Fibroblast of the aortic adventitia (primary cell): ENCODE measurements at places on chromosomes 5 and 9. TPM values are rescaled to one million over a fixed set of nuclear protein-coding genes. Genes with fewer than 3 reads are reported as not detected.
A peak's percentile ranks its signal among the peaks of the same experiment; 100 is the strongest.

FIBCD1 gene
- total RNA-seq: 0.27 TPM in 1 of 2 replicates, not detected in the other

HAVCR1 gene
- total RNA-seq: not detected in 2 replicates

CAVIN4 gene
- 1.4 TPM in 2 replicates for total RNA-seq

SYK gene
- total RNA-seq: not detected in 2 replicates

PLCXD3 gene
- total RNA-seq: 13.0 and 17.7 TPM in 2 replicates

SPATA31A1 gene
- not detected in 2 replicates for total RNA-seq

RGS3 gene
- total RNA-seq: 22.2 and 48.9 TPM in 2 replicates

MED27 gene
- total RNA-seq: 11.9 and 29.4 TPM in 2 replicates

HAPLN1 gene
- 1.3 TPM in 1 of 2 replicates, not detected in the other for total RNA-seq

EQTN gene
- total RNA-seq: not detected in 2 replicates

CDKN2B gene
- total RNA-seq: 16.0 and 35.8 TPM in 2 replicates

ZMAT2 gene
- 37.2 and 118 TPM in 2 replicates for total RNA-seq

ZNF454 gene
- 0.18 and 3.0 TPM in 2 replicates for total RNA-seq

GDA gene
- total RNA-seq: 0.90 TPM in 1 of 2 replicates, not detected in the other

LTC4S gene
- 1.5 and 3.3 TPM in 2 replicates for total RNA-seq

TEX53 gene
- total RNA-seq: not detected in 2 replicates

IFNA13 gene
- not detected in 2 replicates for total RNA-seq

C1QTNF2 gene
- total RNA-seq: 0.57 and 2.0 TPM in 2 replicates

- DNase-seq: peak; percentile 24
Observed at GRCh38 chr5:31161781-31162181, 31.7 kb upstream of the CDH6 start.

- DNase-seq: peak; percentile 50
Observed at GRCh38 chr5:134503937-134504437, 21.5 kb upstream of the JADE2 start.

DNA sequence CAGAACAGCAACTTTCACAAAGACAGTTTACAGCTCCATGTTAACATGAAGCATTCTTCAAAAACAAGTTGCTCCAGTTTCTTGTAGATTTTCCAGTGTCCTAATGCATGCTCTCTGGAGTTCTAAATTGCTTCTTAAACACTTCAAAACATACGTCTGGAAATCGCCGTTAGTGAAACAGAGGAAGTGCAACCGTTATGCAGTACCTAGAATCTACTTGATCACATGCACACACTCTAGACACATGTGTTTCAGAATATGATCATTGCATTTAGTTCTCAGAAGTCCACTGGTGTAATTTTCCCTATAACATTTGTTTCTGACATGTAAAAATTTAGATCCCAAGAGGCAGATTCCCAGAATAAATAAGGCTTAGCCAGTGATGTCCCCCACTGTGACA lies 41.1 kb upstream of the RUFY1 start:
- no peak for DNase-seq

DNA sequence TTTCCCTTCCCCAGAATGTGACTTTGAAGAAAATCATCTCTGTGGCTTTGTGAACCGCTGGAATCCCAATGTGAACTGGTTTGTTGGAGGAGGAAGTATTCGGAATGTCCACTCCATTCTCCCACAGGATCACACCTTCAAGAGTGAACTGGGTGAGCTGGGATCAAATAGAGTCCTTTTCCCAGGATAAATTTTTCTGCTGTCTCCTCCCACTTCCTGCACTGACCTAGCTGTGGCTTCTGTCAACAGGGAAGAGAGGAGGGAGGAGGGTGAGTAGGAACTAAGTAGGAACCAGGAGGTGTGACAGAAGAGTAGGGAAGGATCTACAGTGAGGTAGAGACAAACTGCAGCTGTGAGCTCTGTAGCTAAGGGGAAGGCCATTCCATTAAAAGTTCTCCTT lies 69.3 kb downstream of the MAMDC2 start:
- no peak for DNase-seq

- DNase-seq: no peak
Observed at GRCh38 chr9:136323371-136323789, 4.0 kb upstream of the GPSM1 start.

- no peak for DNase-seq
Observed at GRCh38 chr9:83628540-83628939, 5.6 kb downstream of the IDNK start.

- DNase-seq: no peak
Observed at GRCh38 chr5:104327801-104328200, 765.2 kb upstream of the NUDT12 start.

DNA sequence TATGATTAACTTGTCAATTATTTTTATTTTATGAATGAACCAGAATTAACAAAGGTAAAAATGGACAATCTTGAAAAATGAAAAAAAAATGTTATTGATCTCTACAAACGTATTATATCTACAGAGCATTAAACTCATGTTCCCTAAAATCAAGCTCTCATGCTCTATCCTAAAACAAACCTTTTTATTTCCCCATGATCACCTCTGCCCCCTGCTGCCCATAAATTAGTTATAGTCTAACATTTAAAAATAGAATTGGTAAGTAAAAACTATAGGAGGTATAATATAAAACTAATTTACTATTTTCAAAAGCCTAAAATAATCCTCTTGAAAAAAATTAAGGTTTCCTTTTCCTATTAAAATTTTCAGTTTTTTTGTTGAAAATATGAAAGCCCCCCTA lies 168.0 kb upstream of the POU5F2 start:
- DNase-seq: peak; percentile 35

- DNase-seq: peak; percentile 4
Observed at GRCh38 chr9:93673021-93673838, 96.8 kb downstream of the PHF2 start.

GRCh38 chr9:119768266-119768665 lies 399.0 kb upstream of the BRINP1 start:
- DNase-seq: no peak

- DNase-seq: no peak
Observed at GRCh38 chr5:119476341-119476740, 24.0 kb downstream of the HSD17B4 start.

- peak; percentile 80 for DNase-seq
Observed at GRCh38 chr5:5419291-5420210, 2.9 kb upstream of the ICE1 start.

- DNase-seq: no peak
Observed at GRCh38 chr9:116990592-116990991, 303.5 kb downstream of the TRIM32 start.

- DNase-seq: peak; percentile 52
Observed at GRCh38 chr5:39360471-39361111, 3.7 kb downstream of the C9 start.

DNA sequence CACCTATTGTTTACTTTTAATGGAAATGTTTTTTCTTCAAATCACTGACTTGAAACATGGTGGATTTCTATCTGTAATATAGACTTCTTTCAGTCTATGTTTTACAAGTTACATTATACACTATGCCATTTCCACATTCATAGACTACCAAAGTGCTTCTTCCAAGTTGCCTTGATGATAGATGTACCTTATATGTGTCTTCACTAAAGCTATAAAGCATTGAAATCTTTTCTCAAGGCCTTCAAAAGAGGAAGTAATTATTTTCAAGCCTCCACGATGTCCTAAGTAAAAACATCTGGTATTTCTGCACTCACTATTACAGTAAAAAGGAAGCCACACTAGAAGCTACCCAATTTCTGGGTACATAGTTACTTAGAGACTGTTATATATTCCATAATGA lies 113.3 kb downstream of the FGF10 start:
- DNase-seq: no peak

DNA sequence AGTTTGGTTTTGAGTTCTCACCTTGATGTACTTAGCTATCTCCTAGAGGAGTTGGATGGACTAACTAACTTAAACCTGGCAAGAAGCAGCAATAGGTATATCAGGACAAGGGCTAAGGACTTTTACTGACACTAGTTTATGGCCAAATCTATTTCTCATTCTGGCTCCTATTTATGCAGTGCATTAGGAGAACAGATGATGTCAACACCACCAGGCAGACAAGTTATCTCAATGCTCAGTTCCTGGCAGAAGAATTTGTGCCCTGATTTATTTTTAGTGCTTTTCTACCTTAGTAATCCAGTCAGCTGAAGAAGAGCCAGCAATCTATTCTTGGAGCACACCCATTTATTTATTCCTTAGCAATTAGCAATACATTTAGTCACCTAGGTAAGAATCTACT lies 30.7 kb upstream of the MYOT start:
- DNase-seq: peak; percentile 54

- no peak for DNase-seq
Observed at GRCh38 chr9:126343271-126343700, 16.7 kb downstream of the MVB12B start.

GRCh38 chr5:140205216-140205615 lies 30.2 kb downstream of the CYSTM1 start:
- no peak for DNase-seq

GRCh38 chr5:96871686-96872085 lies 4.6 kb upstream of the ERAP2 start:
- no peak for DNase-seq

DNA sequence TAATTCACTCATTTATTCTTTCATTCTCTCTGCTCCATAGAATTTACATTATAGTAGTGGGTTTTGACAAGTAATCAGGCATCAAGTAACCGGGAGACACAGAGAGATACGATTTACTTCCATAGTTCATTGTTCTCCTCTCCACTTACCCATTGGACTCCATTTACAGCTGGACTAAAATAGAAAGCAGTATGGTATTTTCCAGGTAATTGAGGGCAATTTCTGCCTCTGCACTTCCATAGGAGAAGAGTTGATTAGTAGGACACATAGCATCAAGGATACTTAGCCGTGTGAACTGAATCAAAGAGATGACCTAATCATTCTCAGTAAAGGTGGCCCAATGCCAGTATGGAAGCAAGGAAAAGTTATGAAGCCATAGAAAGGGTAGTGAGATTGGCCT lies 244.4 kb downstream of the COX7C start:
- DNase-seq: no peak

DNA sequence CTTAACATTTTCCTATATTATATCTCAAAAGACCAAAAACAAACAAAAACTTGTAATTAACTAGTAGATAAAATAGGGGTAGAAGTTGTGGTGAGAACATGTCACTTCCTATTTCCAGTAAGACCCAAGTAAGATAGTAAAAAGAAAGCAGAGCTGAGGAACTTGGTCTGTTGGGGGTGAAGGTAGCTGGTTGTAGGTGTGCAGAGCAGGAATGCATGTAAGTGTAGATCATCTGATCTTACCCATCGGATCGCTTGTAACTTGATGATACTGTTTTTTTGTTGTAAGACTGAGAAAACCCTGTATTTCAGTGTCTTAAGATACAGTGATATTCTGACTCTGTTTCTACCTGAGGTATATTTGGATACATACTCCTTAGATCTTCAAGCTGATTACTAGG lies 5.7 kb downstream of the SRP19 start:
- DNase-seq: no peak

DNA sequence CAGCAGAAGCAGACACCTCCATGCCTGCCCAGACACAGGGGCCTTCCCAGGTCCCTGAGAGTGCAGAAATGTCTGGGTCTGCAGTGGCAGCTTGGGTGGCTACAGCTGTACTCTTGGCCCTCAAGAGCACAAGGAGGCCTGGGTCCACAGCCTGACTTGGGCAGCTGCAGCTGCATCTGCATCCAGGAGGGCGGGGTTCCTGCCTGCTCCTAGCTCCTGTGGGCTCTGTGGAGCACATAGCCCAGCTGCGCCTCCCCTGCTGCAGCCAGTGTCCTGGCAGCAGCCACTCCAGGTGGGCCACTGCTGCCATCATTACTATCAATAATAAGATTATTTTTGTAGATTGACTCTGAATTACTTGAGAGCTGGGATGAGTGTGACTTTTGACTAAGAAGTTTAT lies 162.0 kb upstream of the PTCH1 start:
- no peak for DNase-seq

DNA sequence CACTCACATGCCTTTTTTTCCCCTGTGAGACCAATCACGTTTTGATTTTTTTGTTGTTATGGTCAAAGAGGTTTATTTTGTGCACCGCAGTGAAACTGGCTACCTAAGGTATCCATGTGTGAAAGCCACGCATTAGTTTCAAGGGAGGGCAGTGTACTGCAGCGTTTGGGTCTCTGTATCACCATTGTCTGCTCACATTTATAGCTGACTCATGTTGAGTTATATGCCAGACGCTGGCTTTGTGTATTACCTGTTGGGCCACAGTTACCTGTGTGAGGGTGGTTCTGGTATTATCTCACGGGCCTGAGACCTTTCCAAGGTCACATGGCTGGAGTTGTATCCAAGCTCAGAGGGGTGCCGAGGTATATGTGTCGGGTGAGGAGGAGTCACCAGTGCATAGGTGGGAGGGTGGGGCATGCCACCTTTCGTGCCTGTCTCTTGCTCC lies 75.8 kb downstream of the ARHGAP26 start:
- no peak for DNase-seq

GRCh38 chr9:136242918-136243525 lies 2.6 kb downstream of the QSOX2 start:
- DNase-seq: no peak

DNA sequence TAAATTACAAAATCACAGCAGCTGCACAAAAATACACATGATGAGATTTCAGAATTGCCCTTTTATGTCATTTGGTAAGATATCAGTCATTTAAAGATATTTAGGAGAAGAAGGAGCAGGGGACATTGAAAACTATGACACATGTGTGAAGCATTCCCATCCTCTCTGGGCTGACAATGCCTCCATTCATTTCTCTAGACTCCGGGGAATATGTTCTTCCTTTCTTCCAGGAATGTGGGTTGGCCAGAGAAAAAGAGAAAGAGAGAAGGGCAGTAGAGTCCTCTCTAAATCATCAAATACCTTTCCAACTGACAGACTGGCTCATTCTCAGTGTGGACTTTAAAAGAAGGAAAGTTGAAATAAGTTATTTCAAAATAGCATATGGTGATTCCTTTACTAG lies 205.6 kb upstream of the ADAMTSL1 start:
- peak; percentile 68 for DNase-seq

DNA sequence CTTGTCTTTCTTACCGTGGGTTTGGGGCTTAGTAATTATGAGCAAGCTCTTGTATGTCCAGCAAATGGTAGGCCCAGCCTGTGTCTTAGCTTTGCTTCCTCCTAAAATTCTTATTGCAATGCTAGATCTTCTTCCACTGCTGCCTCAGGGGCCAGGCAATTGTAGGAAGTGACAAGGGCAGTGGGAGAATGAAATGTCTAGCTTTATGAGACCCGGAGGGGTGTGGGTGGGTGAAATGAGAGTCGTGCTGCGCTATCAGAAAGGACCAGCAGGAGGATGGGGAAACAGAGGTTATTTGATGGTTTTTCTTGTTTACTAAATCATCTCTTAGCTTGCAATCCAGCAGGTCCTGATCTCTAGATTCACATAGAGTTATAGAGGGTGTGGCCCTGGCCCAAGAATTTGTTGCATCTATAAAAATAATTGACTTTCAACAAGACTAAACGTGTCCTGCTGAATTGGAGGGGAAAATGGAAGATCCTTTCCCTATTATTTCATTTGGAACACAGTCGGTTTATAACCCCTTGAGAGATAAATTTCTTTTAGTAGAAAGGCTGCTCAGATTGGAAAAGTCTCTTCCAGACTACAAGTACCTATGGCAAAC lies 43.7 kb downstream of the ZNF366 start:
- DNase-seq: no peak

GRCh38 chr5:172630986-172631385 lies 10.1 kb upstream of the NEURL1B start:
- DNase-seq: no peak

DNA sequence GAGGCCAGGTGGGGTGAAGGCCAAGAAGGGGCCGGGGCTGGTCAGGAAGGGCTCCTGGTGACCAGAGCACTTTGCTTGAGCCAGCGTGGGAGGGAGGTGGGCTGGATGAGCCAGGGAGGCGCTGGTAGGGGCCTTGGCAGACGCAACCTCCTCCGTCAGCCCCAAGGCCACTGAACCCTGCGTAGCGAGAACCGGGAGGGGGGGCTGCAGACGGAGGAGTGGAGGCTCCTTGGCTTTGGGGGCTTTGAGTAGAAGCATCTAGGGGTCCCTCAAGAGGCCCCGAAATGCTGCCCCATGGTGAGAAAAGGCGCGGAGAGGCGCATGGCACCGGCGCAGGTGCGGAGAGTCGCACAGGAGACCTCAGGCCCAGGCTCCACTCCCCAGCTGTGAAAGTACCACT lies 1888.0 kb upstream of the CDH9 start:
- DNase-seq: no peak
